ENCODE measurements at places on chromosomes 2 and 18. TPM values are rescaled to one million over a fixed set of nuclear protein-coding genes. Genes with fewer than 3 reads are reported as not detected.

Gene FSHR
- polyA plus RNA-seq: not detected

DNA sequence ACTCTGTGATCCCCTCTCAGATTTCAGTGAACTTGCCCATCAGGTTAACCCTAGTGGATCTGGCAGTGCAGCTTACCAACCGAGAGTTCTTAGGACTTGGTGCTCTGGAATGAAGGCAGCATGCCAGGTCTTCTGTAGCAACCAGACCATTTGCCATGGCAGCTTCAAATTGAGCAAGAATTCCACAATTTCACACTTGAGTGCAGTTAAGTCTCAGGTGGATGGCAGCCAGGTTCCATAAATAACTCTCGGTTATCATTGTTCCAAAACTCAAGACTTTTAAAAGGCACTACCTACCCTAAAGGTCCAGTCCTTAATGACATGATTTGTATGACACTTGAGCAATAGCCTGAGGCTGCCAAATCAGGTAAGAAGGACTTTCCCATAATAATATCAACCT, 48.1 kb downstream of the GALNT3 start:
- DNase-seq: no peak

- no peak for DNase-seq
These were observed 91.5 kb upstream of the SLC8A1 start for GRCh38 chr2:40543381-40543780.

Gene MYCN
- not detected for polyA plus RNA-seq
